ENCODE measurements at places on chromosomes 7 and 10.

DNA sequence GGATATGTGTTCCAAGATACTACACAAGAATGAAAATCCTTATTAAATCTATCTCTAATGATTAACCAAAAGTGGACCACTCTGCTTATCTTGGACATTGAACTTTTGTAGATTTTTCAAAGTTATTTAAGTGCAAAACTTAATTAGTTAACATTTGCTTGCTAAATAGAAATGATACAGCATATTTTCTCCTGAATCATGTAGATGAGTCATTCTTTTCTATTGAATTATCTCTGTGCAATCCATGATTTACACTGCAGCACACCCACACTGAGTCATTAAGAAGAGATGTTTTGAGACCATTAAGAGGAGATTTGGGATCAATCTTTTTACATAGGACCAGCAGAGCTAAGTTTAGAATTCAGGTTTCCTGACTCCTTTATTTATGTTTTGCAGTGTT, 6.6 kb upstream of the ABCC2 start:
- no peak for DNase-seq

DNA sequence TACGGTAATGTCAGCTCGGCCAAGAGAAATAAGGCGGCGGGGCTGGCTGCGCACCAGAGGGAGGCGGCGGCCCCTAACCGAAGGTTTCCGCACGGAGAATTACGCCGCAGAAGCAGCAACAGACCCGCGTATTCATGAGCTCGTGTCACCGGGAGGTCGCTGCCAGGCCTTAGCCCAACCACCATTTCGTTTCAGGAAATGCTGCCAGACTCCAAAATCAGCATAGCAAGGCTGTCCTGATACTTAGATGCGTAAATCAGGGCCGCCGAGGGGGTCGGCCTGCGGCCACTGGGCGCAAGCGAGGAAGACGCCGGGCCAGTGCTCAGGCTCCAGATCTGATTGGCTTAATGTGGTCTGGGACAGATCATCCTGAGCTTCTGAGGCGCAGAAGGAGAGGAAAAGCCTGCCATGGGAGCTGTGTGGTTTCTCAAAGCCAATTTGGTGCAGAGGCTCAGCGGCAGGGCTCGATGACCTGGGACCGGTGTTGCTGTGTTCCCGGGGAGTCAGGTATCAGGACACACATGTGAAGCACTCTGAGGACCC, 247.9 kb downstream of the BAMBI start:
- no peak for DNase-seq

GRCh38 chr10:17081431-17081830, 48.2 kb downstream of the CUBN start:
- no peak for DNase-seq

DNA sequence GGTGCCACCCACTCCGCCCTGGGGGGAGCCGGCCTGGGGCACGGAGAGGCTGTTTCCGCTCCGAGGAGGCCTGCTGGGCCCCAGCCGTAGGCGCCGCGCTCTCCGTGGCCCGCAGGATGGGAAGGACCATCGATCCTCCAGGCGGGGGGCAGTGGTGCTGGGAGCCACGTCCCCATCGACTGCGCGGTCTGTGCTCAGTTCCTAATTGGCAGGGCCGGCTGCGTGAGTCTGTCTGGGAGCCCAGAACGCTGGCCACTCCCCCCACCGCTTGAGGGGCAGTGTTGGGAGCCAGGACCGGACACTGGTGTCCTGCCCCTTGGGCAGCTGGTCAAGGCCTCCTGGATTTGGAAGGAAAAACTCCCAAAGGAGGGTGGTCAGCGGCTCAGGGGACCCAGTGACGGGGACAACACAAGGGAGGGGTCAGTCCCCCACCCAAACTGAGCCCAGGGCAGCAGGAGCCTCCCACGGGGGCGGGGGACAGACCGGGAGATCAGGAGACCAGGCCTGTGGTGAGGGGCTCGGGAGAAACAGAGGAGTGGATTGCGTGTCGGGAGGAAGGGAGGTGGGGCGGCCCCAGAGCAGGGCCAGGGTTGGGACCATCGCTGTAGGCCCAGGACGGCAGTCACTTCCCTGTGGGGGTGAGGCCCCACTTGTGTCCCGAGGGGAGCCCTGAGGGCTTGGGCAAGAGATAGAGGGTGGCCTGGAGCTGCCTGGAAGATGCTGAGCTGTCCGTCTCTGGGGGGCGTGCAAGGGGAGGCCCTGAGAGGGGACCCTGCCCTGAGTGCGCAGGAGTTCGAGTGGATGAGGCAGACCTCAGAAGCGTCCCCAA, 89.0 kb downstream of the UNCX start:
- no peak for DNase-seq

DNA sequence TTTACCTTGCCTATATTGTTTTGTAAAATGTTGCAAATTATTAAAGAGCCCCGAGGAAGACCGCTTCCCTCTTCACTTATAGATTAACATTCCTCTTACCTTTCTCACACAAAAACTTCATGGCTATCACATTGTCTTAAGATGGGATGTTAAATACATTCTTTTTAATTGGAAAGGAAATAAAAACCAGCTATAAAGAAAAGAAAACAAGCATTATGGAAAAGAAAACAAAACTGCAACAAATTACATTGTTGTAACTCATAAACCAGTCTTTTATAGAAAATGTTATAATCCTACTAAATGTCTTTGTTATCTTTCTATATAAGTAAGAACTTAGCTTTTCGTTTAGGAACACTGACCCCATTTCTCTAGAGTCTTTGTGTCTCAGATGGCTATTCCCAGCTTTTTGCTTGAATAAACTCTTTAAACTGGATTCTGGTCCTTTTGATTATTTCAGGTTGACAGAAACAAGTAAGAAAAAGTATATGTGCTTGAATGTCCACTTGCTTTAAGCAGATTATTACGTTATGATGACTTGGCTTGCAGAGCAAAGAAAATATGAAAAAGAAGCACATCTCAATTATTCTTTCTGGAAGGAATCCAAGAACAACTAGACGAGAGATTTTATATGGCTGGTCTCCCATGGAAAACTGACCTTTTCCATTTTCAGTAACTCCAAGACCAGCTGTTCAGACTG, 128.2 kb downstream of the AKR1D1 start:
- DNase-seq = peak; percentile 67

DNA sequence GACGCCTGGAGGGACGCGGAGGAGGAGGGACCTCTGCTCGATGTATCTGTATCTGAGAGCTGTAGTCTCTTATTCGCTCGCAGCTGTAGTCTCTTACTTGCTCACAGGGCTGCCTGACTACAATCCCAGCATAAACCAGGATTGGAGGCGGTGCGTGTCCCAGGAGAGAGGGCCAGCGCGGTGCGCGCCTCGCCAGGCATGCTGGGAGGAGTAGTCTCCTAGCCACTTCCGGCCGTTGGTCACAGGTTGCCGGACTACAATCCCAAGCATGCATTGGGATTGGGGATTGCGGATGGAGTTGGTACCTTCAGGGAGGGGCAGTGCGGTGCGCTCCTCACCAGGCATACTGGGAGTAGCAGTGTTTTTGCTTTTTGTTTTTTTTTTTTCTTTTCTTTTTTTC, 421.7 kb upstream of the NUPR2 start:
- no peak for DNase-seq

- no peak for DNase-seq
Measured at GRCh38 chr7:44309271-44310091, 15.9 kb downstream of the CAMK2B start.

DNA sequence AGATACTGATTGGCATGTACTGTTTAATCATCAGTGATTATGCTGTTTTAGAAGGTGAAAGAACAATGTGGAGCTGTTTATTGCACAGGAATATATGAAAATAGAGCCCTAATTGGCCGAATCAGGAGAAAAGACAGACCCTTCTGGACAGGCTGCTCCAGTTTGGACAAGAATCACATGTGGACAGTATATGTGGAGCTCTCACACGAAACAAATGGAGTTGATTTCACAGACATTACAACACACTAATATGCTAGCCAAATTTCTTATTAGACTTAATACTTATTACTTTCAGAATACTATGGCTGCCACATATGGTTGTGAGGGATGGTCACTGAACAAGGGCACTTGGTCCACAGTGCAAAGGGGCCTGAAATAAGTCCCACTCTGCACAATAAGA, 15.5 kb downstream of the TWIST1 start:
- no peak for DNase-seq

DNA sequence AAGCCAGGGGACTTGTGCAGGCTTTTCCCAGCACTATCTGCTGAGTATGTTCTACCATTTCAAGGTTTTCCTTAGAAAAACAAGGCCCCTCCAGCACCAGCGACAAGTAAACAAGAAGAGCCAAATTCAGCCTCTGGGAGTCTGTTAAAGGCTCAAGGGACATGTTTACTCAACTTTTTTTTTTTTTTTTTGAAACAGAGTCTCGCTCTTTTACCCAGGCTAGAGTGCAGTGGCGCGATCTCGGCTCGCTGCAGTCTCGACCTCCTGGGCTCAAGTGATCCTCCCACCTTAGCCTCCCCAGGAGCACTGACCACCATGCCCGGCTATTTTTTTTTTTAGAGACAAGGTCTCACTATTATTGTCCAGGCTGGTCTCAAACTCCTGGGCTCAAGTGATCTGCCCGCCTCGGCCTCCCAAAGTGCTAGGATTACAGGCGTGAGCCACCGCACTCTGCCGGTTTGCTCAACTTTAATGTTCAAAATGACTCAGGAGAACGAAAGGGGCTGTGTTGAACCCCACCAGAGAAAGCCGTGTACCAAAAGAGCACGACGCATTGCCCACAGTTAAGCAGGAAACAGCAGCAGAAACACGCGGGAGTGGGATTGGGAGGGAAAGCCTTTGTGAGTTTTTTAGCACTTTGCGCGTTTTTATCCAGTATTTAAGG, 772 bp downstream of the PRDX3 start:
- DNase-seq = no peak

GRCh38 chr7:105206985-105207384, 181.7 kb downstream of the SRPK2 start:
- no peak for DNase-seq

All from NCI-H446 treated with DMSO at 0.1 percent for 48 hours (cell line).